ENCODE measurements at places on chromosomes 2 and 18.

DNA sequence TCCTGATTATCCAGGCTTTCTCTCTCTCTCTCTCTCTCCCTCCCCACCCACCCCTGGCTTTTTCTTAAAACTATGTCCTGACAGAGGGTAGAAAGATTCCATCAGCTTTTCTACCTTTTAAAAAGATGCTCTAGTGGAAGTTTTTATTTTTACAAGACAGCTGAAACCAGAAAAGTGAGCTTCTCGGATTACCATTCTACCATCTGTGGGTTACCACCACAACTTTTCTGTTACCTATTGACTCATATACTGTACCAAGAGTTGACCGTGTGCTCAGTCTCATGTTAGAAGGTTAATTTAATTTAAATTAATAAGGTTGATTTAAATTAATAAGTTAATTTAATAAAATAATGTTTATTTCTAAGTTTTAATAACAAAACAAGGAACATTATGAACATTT, 137.6 kb downstream of the UPP2 start:
- no peak for DNase-seq

- DNase-seq = no peak
Measured at GRCh38 chr2:74080346-74080745, 67.4 kb downstream of the BOLA3 start.

DNA sequence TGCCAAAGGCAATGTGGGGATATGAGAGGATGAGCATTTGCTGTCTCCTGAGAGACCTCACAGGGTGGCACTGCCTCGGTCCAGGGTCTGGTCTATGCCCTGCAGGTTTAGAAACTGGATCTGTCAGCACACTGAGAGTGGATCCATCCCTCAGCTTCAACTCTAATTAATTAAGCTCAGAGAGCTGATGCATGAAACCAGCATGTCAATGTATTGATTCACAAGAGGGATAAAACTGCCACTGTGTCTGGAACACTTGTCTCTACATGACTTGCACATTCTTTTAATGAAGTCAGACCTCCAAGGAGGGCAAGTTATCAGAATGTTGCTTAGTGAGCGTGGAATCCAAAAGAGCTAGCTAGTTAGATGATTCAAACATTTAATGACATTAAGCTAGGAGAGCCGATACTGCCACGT, 22.5 kb upstream of the POLE4 start:
- DNase-seq = no peak

DNA sequence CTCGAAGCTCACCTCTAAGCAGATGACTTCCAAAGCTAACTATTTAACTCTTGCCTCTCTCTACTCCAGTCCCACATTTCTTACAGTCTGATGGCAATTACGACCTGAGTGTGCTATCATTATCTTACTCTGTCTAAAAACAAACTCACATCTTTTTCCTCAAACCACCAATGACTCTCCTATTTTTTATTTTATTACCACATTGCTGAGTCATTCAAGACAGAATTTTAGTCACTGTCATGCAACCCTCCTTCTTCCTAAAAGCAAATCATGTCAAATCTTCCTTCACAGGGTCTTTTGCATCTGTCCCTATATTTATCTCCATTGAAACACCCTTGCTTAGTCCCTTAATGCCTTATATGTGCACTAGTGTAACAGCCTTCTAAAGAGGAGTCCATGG, 34.6 kb upstream of the C2orf15 start:
- no peak for DNase-seq

DNA sequence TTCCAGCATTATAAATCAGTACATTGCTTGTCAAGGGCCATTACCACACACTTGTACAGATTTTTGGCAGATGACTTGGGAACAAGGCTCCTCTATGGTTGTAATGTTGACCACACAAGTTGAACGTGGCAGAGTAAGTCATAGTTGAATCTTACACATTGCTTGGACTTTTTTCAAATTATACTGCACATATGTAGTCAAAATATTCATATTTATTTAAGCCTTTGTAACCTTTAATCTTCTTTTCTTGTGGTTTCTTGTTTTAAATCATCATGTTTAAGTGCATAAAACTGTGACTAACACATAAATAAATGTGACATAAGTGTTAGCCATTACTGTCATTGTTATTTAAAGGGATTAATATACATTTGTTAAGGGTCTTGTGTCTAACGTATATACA, 52.1 kb upstream of the EPB41L5 start:
- no peak for DNase-seq

- DNase-seq = no peak
Measured at GRCh38 chr2:154804451-154804850, 106.0 kb downstream of the KCNJ3 start.

DNA sequence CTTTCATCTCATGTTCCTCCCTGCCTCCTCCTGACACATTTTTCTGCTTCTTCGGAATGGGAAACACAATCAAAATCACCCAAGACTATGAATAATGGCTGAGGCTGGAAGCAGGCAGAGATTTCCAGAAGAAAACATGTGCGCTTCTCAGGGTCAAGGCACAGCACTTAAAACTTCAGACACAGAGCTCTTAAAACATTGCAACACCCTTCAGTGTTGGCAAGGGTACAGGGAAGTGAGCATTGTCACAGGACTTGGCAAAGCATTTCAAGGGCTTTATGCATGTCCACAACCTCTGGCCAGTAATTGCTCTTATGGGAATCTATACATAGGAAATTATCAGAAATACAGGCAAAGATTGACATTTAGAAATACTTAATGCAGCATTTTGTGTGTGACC, 477.6 kb upstream of the KLHL29 start:
- DNase-seq = no peak

- no peak for DNase-seq
Measured at GRCh38 chr2:135586148-135586547, 54.9 kb downstream of the R3HDM1 start.

DNA sequence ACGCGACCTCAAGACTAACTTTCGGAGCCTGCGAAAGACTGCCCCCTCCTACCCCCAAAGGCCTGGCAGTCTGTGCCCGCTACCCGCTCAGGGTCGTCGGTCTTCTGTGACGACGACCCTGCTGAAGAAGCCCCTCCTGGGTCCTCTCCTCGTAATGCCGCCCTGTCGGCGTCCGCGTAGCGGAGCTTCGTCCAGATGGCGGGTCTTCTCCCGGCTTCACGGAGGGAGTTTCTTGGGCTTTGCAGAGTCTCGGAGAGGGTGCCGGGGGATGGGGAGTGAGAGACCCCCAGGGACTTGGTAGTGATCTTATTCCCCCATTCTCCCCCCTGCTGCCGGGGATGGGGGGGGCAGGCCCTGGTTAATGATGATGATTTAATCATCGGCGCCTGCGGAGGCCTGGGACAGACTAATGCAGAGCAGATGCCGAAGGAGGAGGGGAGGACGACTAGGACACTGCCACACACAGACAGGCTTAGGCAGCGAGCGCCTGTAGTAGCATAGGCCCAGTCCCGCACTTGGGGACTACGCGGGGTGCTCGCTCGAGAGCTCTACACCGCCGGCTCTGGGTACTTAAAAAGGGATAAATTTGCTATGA, 528 bp upstream of the PCGF1 start:
- DNase-seq = no peak

GRCh38 chr2:152485954-152486736, 151.2 kb downstream of the FMNL2 start:
- no peak for DNase-seq

DNA sequence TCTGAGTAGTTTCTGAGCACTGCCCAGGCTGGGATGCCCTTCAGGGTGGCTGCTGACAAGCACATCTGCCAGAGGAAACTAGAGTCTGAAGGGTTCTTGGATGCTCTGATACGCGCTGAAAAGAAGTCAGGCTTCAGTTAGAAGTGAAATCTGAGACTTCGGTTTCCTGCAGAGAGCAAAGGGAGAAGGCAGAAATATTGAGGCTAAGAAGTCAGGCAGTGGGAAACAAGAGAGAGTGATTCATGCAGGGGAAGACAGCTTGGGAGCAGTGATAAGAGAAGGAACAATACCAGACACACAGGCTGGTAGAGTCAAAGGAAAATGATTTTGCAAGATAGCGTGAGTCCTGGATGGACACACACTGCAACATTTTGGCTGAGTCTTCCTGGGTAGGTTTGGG, 51.0 kb upstream of the BOD1L2 start:
- DNase-seq = no peak

GRCh38 chr2:12700989-12701388, 15.7 kb upstream of the TRIB2 start:
- no peak for DNase-seq

- DNase-seq = no peak
Measured at GRCh38 chr18:52087140-52087539, 252.9 kb upstream of the DCC start.

DNA sequence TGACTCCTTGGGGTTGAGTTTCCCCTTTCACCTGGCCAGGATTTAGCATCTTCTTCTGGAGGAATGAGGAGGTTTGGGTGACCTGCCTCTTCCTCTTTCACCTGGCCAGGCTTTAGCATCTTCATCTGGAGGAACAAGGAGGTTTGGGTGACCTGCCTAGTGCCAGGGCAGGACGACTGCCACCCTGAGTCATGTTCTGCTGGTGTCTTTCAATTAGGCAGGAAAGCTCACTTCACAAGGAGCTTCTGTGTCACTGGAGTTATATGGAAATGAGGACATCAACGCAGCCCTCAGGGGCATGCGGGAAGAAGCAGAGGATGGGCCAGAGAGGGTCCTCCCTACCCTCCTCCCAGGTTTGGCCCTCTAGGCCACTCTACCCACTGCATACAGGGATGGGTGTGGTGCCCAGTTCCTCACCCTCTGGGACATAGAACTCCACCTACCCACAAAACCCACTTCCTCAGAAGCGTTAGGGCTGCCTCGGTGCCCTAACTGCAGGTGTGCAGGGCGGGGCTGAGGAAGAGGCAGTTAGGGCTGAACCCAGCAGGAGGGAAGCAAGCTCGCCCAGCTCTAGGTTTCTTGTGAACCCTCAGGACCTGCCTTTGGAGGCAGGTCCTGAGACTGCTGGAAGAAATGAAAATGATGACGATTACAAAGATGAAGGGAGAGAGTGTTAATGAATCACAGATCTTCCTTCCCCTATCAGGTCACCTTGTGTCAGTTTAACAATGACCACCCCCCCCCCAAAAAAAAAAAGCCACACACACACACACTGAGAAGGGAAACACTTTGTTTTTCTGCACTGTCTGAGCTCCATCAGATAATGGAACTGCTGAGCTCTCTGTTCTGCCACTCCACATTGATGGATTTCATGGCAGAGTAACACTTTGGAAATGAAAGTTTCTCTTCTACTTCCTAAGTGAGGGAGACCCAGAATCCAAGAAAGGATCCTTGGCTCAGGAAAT, 71.0 kb downstream of the ARL4C start:
- peak; percentile 60 for DNase-seq

- no peak for DNase-seq
Measured at GRCh38 chr18:27645929-27646328, 460.8 kb upstream of the CHST9 start.

DNA sequence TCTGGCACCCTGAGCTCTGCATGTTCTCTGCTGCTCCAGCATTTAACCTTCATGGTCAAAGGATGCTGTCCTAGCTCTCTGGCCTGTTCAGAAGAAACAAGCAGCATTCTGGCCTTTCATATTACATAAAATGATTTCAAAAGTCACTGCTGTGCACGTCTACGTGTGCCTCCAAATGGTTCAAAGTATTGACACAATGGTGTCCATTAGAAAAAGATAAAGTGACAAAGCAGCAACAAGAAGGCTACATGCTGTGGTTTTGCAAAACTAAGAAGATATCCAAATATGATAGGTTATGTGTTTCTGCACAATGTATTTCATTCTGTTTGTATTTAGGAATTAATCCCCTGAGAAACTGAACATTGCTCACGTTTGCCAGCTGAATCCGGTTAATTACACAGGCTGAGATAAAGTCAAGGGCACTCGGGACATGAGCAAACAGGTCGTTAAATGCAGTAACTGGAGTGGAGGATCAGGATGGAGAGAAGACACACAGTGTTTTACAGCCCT, 258.5 kb downstream of the DOK6 start:
- DNase-seq = no peak
